Suppressor macrophage (primary cell): ENCODE measurements at places on chromosomes 13 and 19.

DNA sequence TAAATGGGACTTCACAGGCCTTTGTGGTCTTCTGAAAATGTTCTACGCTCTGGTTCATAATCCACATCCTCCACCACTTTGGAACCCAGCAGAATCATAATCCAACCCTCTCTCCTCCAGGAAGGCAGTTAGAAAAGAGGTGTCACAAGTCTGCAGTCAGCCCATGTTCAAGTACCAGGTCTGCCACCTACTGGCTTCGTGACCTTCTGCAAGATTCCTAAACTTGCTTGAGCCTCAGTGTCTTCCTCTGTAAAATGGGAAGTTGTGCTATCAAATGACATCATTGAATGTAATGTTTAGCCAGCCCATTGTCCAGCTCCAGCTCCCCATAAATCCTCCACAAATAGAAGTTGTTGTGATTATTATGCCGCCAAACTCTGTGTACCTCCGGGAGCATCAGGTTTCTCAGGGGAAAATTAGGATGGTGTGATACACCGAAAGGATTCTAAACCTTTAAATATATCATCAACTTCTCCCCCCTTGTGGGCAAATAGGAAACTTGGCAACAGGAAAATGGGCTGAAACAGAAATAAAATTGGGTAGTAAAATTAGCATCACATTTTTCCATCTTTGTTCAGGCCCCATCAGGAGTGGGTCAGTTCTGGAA lies 109.7 kb downstream of the NUFIP1 start:
- DNase-seq, result peak; percentile 45

DNA sequence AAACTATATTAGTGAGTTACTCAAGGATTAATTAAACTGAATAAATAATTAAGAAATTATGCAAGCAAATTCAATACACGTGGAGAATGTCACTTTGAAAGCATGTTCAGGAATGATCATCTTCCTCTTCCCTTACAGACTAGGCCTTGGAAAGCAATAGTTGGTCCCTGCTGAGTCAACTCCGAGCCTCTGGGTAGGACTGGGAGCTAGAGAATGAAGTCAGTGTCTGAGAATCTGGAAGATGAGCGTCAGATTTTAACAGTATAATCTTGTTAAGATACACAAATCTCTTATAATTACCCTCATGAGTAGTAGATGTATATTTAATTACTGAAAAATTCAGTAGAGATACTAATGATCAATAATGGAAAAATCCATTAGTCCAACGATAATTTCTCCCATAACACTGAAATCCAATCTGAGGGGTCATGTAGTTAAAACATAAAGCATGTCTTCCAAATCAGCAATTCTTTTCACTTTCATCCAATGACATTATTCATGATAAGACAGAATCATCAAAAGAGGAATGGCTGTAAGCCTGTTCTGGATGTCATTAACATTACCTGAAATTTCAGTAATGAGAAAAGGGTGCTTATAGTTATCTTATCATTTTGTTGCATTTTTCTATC lies 423.0 kb downstream of the DCT start:
- no peak for DNase-seq

GRCh38 chr19:4987256-4987655 lies 18.3 kb downstream of the KDM4B start:
- no peak for DNase-seq

GRCh38 chr19:2041433-2041682 lies 9.7 kb downstream of the MKNK2 start:
- DNase-seq, result no peak

DNA sequence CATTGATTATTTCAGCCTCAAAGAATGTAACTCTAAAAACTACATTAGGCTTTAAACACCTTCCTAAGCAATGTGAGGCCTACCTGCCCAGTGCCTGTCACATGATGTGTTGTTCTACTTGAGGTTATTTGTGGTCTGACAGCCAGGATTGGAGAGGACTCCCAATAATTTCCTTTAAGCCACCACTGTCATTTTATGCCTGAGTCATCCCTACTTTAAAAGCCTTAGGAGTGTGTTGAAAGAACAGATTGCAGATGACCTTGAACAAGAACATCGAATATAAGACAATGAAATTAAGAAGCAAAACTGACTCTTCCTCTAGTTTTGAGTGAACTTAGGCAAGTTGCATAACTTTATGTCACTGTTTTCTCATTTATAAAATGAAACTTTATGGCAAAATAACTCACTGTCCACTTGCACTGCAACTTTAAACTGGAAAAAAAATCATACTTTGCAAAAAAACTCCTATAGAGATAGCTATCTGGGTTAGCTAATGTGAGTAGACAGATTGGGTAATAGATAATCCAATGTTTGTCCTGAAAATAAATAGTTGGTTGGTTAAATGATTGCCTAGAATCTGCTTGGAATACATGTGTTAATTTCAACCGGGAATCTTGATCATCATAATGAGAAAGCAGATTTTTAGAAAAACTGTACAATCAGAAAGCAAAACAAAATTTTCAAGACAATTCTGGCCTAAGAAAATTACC lies 361.2 kb downstream of the SUCLA2 start:
- DNase-seq, result no peak

DNA sequence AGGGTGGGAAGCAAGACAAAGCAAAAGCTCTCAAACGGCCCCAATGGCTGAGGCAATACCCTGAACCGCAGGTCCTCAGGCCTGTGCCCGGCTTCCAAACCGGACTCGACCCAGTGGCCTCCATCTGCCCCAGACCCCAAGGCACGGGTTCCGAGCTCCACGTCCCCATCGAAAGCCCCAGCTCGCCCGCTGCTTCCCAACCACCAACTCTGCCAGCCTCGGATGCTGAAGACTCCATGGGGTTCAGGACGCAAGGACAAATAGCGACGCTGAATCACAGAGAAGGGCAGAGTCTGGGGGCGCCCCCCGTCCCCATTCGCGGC lies 559 bp downstream of the POLR2E start:
- no peak for DNase-seq

DNA sequence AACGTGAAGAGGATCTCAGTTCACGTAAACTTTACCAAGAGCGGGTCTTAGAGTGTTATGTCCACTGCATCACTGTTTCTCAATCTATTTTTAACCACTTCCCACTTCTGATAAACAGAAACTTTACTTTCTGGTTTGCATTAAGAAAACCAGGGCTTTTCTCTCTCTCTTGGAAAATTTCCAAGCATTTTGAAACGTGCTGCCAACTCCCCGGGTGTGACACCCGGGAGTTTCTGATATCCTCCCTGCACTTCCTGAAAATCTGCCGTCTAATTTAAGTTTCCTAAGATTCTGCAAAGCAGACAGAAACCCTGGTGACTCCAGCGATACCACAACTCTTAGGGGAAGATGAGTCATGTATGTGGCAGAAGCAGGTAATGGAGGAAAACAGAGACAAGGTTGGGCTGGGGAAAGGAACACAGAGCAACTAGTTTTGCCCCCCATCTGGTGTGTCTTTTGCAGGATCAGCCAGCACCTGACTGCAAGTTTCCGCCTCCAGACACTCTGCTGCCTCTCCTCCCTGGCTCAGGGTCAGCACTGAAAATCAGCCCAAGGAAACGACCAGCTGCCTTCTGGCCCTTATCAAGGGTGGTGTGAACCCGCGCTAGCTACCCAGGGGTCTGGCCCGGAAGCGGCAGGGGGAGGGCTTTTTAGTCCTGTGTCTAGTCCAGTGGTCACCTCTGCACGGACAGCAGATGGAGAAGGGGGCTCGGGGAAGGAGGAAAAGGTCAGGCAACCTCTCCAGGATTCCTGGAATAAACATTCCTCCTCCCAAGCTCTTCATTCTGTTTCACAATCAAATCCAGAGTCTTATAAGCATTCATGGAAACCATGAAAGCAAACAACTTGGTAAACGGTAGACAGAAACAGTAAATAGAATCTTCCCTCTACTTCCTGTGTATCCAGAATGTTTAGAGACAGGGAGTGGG lies 11.3 kb upstream of the FFAR2 start:
- peak; percentile 98 for DNase-seq

- DNase-seq, result peak; percentile 31
These were observed 1726.0 kb downstream of the EFNB2 start for GRCh38 chr13:104809483-104809882.

- no peak for DNase-seq
These were observed 54.5 kb downstream of the FLT3 start for GRCh38 chr13:28045861-28046260.

DNA sequence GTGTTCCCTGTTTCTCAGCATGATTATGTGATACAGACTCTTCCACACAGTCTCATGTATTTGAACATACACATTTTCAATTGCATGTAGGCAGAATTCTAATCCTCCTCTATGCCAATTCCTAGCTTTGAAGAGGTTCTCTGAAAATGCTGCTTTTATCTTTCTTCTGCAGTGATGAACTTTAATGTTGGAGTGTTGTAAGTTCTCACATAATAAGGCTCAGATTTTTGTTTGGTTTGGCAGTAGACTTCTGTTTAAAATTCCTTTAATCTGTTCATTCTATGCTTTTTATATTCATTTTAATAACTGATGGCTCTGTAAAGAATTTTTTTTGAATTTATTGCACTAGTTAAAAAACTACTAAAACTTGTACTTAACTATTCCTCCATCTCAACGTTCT lies 225.8 kb downstream of the GGACT start:
- no peak for DNase-seq

- DNase-seq, result peak; percentile 91
These were observed 4.3 kb downstream of the MYO9B start for GRCh38 chr19:17079710-17080439.

- no peak for DNase-seq
These were observed 56.2 kb upstream of the GPR183 start for GRCh38 chr13:99363391-99363790.

DNA sequence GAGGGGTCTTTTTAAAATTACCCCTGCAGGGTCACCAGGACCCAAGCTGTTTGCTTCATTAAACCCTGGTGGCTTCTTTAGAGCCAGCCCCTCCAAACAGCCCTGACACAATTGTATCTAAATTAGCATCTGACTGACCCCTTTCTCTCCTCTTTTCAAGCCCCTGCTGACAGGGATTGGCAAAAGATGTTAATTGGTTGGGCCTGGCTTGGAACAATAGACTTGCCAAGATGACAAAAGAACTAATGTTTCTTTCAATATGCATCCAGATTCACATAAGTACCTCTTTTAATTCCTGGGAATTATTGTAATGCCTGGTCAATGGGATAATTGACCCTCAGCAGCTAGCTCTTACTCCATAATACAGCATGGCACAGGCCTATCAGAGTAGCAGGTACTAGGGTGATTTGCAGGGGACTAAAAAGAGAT lies 140.8 kb downstream of the SHISA2 start:
- no peak for DNase-seq

- no peak for DNase-seq
These were observed 274.1 kb upstream of the EDNRB start for GRCh38 chr13:78192716-78193115.

DNA sequence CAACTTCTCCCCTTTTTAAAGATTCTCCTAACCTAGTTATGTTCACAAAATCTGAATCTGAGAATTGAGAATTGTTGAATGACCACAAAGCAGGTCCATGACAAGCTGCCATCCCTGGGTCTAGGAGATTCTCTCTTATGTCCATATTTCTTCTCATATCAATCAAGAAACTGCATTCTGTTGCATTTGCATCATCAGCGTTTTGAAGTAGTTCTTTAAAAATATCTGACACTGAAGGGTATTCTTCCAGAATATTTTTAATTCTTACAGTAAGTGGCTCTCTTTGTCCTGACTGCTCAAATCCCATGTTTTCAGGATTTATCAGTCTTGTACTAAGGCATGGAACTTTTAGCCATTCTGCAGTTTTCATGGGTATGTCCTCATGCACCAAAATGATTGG lies 94.3 kb downstream of the SACS start:
- DNase-seq, result no peak

- DNase-seq, result peak; percentile 46
These were observed 101.0 kb upstream of the SPRY2 start for GRCh38 chr13:80441968-80442367.

- DNase-seq, result no peak
These were observed 1626.2 kb upstream of the PCDH20 start for GRCh38 chr13:63041640-63042414.

DNA sequence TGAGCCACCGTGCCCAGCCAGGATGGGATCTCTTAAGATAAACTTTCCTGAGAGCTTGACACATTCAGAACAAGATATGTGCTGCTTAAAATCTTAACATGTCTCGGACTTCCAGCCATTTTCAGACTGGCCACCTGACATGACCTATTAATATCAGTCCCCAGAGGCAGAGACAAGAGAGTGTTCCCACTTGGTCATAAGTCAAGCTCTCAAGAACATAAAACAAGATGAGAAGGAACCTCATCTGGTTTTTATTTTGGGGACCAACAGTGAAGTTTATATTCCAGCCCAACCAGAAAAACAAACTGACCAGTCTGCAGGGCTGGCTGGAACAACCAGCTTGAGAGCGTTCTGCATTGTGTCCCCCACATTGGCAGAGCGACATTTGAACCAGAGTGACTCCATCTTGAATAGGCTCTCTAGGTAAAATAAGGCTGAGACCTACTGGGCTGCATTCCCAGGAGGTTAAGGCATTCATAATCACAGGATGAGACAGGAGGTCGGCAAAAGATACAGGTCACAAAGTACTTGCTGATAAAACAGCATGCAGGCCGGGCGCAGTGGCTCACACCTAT lies 21.8 kb upstream of the PLEKHF1 start:
- no peak for DNase-seq

GRCh38 chr13:111095031-111095840 lies 19.9 kb upstream of the ARHGEF7 start:
- no peak for DNase-seq

- DNase-seq, result no peak
These were observed 437.7 kb upstream of the ZNF507 start for GRCh38 chr19:31907661-31908060.

GRCh38 chr13:100825557-100825956 lies 151.0 kb upstream of the TMTC4 start:
- no peak for DNase-seq

DNA sequence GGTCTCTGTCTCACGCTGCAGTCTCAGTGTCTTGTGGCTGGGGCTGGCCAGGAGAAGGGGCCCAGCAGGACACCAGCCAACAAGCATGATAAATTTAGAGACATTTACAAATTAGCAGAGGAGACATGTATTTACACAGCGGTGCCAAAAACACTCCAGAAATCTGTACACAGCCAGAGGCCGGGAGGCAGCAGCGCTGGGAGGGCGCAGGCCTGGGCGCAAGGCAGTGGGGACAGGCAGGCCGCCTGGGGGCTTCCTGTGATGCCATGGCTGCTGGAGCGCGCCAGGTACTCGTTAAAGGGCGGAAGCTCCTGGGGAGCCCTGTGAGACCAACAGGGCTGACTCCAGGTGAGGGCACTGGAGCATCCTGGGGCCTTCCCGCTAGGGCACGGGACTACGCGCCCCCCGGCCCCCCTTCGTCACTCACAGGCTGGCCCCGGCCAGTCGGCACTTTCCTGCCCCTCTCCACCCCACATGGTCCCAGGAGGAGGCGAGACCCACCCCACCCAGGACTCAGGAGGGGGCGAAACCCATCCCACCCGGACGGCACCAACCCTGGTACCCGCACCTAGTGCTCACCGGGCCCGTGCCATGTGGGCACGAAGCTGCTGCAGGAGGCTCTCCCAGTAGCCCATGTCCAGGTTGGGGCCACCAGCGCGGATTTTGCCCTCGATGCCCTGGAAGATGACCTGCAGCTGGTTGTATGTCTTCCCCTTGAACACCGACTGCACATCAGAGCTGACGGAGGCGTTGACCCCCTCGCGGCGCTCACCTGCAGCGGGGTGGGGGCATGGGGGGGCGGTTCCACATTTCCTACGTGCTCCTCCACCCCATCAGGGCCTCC lies 7.4 kb upstream of the TBXA2R start:
- DNase-seq, result no peak
